ENCODE measurements at places on chromosomes 6 and 20.

GRCh38 chr6:152386131-152386530 lies 251.0 kb downstream of the SYNE1 start:
- DNase-seq: no peak

DNA sequence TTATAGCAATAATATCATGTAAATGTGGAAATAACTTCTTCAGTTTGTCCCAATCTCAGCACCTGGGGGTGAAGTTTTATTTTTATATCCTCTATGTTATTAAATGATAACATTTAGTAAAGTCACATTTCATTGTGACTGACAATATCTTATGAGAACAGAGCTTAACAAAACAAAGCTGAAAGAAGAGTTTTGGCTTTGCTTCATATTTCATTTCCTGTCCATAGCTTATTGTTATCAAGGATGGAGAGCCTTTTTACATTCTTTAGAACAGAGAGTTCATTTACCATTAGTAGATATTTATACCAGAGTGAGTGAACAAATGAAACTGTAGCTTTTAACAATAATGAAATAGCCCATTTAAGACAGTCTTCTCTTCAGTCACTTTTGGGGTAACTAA lies 231.9 kb upstream of the SGK1 start:
- DNase-seq: no peak

GRCh38 chr6:37680668-37681067 lies 17.0 kb downstream of the MDGA1 start:
- no peak for DNase-seq

GRCh38 chr6:114453737-114454276 lies 111.0 kb upstream of the HS3ST5 start:
- DNase-seq: no peak

DNA sequence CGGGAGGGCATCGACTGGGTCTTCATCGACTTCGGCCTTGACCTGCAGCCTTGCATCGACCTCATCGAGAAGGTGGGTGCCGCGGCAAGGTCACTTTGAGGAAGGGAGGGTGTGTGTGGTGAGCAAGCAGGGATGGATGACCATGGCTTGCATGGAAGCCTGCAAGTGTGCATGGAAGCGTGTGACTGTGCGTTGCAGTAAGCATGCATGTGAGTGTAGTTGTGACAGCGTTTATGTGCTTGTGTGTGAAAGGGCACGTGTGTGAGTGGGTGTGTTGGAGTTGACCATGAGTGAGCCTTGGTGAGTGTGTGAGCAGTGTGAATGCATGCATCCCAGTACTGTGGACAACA lies 32.5 kb downstream of the MYH7B start:
- no peak for DNase-seq

DNA sequence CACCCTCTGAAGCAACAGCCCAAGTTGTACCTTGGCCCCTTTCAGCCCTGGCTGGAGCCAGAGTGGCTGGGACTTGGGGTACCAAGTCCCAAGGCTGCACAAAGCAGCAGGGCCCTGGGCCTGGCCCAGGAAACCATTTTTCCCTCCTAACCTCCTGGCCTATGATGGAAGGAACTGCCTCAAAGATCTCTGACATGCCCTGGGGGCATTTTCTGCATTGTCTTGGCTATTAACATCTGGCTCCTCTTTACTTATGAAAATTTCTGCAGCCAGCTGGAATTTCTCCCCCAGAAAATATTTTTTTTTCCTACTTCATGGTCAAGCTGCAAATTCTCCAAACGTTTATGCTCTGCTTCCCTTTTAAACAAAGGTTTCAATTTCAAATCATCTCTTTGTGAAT lies 269.4 kb upstream of the CDYL start:
- DNase-seq: no peak
